ENCODE measurements at places on chromosomes 6 and 20.

DNA sequence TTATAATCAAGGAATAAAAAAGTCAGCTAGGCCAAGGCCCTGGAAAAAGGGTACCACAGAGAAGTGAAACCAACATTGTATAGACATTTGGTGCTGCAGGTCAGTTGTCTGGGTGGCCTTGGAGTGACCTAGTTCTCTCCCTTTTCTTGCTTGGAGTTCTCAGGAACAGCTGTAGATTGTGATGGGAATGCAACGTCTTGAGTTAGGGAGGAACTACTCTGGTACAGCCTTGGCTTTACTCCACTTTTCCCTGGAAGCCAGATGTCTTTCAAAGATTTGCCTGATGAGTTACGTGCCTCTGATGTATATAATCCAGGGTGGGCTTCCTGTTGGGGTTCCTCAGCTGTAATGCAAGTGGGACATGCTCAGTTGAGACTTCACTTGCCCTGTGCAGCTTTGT is 694.7 kb downstream of the HTR1B start:
- peak; percentile 18 for DNase-seq

GRCh38 chr20:16517946-16518783 is 55.1 kb downstream of the KIF16B start:
- peak; percentile 52 for DNase-seq

- DNase-seq = no peak
Observed at GRCh38 chr6:43973357-43973756, 153.9 kb downstream of the MRPL14 start.

GRCh38 chr6:114445846-114446245 is 103.0 kb upstream of the HS3ST5 start:
- no peak for DNase-seq

GRCh38 chr6:146297815-146298214 is 245.8 kb upstream of the RAB32 start:
- DNase-seq = no peak

GRCh38 chr20:59684685-59685242 is 80.4 kb downstream of the PHACTR3 start:
- DNase-seq = no peak

DNA sequence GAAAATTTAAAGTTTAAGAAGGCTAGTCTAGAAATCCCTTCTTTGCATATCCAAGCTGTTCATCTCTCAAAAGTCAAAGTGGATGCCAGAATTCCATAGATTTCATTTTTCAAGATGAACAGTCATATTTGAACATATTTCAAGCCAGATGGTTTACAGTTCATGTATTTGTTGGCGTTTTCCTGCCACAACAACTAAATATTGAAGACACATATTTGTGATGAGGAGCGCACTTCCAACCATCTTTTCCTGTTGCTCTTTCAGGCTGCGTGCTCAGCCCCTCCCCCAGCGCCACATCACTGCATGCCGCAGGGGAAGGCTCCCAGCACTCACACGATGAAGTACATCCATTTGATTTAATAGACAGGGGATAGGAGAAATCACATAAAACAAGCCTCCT is 5.9 kb upstream of the NOX3 start:
- no peak for DNase-seq

DNA sequence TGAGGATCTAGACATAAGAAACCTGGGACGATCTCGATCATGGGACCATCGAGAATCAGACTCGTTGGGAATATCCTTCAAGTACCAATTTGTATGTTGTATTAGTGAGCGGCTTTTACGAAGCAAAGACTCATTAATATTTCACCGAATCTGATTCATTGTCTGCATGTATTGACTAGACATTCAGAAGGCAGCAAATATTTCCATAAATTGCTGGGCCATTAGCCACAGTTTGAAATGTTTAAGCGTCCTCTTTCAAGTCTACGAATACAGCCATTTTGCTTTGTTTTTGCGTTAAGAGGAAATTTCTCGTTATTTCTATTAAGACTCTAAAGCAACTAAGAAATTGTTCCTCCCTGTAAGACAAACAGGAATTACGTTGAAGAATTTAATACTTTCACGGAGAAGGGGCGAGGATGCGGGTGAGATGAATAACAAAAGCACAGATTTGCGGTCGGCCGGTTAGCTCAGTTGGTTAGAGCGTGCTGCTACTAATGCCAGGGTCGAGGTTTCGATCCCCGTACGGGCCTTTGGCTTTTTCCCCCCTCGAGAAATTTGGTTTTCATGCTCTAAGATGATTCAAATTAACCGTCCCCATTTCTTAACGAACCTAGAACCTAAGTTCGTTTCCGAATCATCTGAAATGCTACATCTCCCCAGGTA is 18.5 kb downstream of the POM121L2 start:
- peak; percentile 68 for DNase-seq

DNA sequence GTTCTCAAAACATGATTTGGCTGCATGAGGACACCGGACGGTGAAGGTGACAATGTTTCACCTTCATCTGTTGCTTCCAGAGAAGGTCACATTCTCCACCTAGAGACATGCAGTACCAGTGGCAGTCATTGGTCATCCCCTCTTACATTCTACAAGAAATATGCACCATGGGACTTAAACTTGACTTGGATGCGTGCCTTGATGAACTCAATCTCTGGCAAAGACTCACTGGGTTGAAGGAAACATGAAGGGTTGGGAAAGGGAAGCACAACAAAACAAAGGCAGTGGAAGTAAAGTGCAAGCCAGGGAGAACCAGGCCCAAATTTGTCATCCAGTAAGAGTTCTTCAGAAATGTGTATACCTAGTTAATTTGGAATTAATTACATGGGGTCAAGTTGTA is 39.4 kb upstream of the ARMH2 start:
- no peak for DNase-seq

DNA sequence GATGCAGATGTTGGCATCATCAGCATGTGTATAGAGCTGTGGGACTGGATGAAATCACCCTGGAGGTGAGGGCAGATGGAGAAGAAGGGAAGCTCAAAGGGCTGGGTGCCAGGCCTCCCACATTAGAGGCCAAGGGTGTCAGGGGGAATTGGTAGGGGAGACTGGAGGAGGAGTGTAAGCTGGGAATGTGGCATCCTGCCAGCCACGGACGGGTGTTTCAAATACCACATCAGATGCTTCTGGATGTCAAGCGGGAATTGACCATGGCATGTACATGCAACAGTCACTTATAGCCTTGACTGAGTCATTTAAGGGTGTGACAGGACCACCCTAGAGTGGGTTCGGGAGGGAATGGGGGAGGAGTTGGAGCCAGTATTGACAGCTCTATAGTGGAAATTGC is 9.6 kb downstream of the ERGIC3 start:
- no peak for DNase-seq

- no peak for DNase-seq
Observed at GRCh38 chr20:5474646-5475550, 158.1 kb upstream of the PROKR2 start.

DNA sequence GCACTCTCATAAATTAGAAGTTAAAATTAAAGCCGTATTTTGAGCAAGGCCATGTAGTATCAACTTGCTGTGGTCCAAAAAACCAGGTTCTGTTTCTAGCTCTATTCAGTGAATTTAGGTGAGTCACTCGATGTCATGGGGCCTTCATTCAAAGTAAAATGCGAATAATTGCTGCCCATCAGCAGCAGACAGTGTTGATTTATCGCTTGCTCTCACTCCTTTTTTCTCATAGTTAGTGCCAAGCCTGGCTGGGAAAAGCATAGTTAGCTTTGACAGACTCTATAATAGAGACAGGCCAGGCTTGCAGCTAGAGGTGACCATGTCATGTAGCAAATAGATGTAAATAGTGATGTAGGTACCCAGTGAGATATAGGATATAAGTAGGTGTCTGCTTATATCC is 136.0 kb downstream of the EDN1 start:
- DNase-seq = no peak

DNA sequence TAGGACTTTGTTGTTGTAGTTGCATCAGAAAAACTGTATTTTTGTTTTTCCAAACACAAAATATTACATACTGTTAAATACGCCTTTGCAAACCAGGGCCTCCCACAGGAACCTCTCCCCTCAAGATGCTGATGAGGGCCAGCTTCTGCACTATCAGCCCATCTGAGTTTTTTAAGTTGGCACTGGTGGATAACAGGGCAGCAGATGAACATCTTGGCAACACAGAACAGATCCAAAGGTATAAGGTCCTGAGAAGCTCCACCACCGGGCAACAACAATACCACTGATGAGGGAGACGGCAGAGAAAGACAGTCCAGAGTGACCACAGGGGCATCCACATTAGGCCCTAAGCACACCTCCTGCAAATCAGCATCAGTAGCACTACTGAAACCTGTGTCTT is 177.7 kb downstream of the DLL1 start:
- no peak for DNase-seq

DNA sequence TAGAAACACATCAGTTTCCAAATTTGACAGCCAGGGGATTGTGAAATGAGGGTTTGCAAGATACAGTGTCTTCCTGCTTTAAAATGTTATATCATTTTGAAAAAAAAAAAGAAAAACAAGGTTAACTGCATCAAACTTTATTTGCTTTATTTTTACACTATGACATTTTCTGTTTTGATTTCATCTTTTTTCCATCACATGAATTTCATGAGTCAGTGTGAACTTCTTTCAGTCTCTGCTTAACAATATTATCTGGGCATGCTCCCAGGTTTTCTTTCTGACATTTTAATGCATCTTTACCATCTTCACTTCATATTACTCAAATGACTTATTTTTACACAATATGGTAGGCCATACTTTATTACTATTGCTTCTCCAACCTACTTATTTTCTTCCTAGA is 1.9 kb downstream of the NCOA7 start:
- DNase-seq = peak; percentile 54

DNA sequence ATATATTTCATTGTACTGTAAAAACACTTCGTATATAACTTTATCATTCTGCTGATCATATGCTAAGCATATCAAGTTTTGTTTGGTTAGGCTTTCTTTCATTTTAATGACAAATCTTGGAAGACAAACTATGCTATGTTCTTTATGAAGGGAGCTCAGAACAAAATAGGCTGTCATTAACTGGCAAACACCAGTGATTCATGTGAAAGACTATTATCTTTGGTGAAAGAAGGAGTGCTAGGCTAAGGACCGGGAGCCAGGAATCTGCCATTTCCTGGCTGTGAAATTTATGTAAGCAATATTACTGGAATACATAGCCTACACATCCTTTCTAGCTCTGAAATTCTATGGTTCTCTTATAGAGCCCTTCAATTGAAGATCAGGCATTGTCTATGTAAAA is 136.2 kb upstream of the CCN2 start:
- peak; percentile 27 for DNase-seq

DNA sequence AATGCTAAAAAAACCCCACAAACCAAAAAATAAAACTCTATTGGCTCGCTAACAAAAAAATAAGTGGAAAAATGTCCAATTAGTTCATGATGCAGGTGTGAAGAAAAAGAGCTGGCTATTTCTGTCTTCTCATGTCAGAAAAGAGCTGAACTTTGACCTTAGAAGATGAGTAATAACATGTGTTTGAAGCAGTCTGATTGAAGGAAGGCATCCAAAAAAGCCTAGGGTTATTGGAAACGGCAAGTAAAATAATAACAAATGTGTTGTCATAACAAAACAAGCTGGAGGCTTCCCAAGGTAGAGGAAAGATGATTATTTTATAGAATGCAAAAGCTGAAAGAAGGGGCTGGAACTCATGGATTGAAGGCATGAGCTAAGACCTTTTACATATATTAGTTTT is 94.4 kb upstream of the FAM184A start:
- DNase-seq = peak; percentile 54

DNA sequence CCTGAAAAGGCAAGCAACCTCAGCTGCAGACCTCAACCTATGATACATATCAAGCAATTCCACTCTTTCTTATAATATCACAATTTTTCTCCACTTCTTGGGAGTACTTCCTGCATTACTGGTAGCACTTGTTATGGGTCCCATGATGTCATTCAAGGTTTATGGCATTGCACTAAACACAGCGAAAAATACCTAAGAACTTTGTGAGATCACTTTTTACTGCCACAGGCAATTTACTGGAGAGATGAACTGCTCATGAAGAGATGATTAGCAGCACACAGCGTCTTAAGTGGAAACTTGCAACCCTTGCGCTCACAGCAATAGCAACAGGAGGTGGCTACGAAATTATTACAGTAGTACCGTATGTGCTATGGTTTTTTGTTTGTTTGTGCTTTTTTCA is 19.3 kb upstream of the RIMS4 start:
- no peak for DNase-seq

GRCh38 chr6:85580118-85580877 is 13.4 kb downstream of the SNX14 start:
- no peak for DNase-seq

DNA sequence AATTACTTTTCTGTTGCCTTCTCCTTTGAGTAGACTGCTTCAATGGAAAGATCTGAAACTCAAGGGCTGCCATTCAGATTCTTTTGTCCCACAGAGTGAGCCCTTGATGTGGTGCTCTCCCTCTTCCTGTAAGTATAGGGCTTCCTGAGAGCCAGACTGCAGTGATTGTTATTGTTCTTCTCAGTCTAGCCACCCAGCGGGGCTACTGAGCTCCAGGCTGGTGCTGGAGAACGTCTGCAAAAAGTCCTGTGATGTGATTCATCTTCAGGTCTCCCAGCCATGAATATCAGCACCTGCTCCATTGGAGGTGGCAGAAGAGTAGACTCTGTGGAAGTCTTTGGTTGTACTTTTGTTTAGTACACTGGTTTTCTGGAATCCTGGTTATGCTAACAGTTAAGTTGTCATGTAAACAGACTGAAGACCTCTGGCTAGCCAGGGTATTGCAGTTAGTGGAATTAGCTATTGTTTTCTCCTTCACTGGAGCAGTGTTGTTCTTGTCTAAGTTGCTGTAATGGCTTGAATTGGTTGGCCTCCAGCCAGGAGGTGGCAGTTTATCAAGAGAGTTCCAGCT is 240.9 kb downstream of the COL12A1 start:
- DNase-seq = no peak

- DNase-seq = no peak
Observed at GRCh38 chr6:111527367-111527766, 44.3 kb upstream of the REV3L start.

DNA sequence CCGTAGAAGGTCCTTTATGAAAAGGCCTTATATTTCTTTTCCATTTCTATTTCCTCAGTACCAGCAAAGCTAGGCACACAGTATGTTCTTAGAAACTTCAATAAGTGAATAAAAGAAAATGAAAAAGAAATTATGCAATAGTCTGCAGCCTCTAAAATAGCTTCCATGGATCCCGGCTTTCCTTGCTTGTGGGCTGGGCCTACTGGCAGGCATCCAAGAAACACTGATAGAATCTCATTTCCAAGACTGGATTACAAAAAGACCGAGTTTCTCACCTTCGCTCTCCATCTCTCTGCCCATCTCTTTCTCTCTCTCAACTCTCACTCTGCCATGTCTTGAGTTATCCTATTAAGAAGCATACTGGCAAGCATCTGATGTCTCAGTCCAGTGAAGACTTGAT is 187.5 kb upstream of the FKBP1C start:
- DNase-seq = no peak

- DNase-seq = no peak
Observed at GRCh38 chr20:38658879-38659596, 57.4 kb downstream of the ARHGAP40 start.
